ENCODE measurements at places on chromosomes 12 and 14.

GRCh38 chr14:31718585-31718984 is 157.4 kb downstream of the NUBPL start:
- DNase-seq = no peak

GRCh38 chr12:115771065-115771464 is 506.4 kb downstream of the MED13L start:
- no peak for DNase-seq

DNA sequence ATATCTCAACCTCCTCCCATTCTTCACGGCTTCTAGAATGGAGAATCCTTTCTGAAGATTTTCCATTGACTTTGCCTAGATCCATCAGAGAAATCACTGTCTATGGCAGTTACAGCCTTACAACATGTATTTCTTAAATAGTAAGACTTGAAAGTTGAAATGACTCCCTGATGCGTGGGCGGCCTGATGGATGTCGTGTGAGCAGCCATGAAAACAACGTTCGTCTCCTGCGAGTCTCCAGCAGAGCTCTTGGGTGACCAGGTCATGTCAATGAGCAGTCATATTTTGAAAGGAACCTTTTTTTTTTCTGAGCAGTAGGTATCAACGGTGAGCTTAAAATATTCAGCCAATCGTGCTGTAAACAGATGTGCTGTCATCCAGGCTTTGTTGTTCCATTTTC is 139.9 kb upstream of the C14orf180 start:
- DNase-seq = no peak

GRCh38 chr12:108253540-108253939 is 85.6 kb downstream of the CMKLR1 start:
- DNase-seq = no peak

DNA sequence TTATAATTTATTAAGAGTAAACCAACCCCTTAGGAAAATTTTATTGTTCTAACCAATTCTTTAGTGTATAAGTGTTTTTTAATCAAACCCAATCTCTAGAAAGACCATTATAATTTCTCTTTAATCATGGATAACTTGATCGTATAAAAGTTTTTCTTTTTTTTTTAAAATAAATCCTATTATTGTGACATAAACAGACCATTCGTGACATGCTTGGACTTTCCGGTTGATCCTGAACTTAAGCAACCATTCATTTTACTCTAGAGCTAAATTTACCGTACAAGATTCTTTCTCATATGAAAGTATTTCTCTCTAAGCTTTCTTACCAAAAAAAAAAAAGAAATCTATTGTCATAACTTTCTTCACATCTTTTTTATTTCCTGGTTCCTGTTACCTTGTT is 32.6 kb upstream of the SLC38A4 start:
- no peak for DNase-seq

DNA sequence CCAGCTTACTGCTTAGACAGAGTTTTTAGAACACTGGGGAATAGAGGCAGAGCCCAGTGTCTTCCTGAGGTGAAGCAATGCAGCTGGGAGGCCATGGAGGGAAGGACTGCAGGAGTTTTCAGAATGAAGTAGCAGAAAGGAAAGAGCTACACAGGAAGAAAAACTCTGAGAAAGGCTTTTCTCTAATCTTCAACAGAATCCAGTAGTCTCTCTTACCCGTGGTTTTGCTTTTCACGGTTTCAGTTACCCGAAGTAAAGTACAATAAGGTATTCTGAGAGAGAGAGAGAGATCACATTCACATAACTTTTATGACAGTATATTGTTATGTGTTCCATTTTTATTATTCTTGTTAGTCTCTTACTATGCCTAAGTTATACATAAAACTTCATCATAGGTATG is 761.6 kb downstream of the BCL11B start:
- no peak for DNase-seq

Data from cortex of kidney (tissue), 1 donor.